Panc1 (cell line): ENCODE measurements at places on chromosomes 3 and 15. TPM values are rescaled to one million over a fixed set of nuclear protein-coding genes. Genes with fewer than 3 reads are reported as not detected.

Gene SLC28A2
- total RNA-seq, result 0.23 TPM

Gene STT3B
- 105 TPM for total RNA-seq

Gene FOXL2NB
- 11.4 TPM for total RNA-seq

Gene MYH15
- 1.2 TPM for total RNA-seq

Gene VGLL3
- total RNA-seq, result 0.15 TPM

Gene FOXL2
- total RNA-seq, result 12.7 TPM

Gene TMEM202
- not detected for total RNA-seq

Gene C3orf22
- not detected for total RNA-seq

Gene WDR93
- total RNA-seq, result 0.18 TPM

Gene MKRN2OS
- not detected for total RNA-seq

Gene EPHB1
- 0.46 TPM for total RNA-seq

Gene CELSR3
- total RNA-seq, result 7.7 TPM

Gene THAP10
- 6.7 TPM for total RNA-seq

Gene CFAP44
- total RNA-seq, result 0.74 TPM

Gene MESP2
- total RNA-seq, result 1.1 TPM

Gene GPR176
- 12.7 TPM for total RNA-seq
